Activated CD4-positive, CD25-positive, alpha-beta regulatory T cell (primary cell): ENCODE measurements at places on chromosomes 16 and 17.

DNA sequence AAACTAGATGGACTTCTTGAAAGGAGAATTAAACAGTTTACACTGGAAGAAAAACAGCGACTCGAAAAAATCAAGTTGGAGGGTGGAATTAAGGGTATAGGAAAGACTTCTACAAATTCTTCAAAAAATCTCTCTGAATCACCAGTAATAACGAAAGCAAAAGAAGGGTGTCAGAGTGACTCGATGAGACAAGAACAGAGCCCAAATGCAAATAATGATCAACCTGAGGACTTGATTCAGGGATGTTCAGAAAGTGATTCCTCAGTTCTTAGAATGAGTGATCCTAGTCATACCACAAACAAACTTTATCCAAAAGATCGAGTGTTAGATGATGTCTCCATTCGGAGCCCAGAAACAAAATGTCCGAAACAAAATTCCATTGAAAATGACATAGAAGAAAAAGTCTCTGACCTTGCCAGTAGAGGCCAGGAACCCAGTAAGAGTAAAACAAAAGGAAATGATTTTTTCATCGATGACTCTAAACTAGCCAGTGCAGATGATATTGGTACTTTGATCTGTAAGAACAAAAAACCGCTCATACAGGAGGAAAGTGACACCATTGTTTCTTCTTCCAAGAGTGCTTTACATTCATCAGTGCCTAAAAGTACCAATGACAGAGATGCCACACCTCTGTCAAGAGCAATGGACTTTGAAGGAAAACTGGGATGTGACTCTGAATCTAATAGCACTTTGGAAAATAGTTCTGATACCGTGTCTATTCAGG is 85.0 kb downstream of the C17orf58 start:
- DNase-seq = no peak

DNA sequence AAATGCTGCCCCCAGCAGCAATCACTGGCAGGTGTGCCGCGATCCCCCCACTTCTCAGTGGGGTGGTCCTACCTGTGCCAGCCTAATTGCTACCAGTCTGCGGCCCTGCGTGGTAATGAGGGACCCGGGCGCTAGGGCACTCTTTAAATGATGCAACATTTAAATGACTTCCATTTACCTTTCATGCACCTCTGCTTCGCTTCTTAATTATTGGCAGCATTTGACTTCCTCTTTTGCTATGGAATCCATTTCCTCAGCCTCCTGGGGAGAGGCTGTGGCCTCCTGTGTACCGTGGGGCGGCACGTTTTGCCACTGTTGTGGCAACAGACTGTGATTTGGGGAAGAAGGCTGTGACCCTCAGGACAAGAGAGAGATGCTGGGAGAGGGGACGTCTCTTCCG is 86.1 kb downstream of the RPA1 start:
- DNase-seq = no peak

DNA sequence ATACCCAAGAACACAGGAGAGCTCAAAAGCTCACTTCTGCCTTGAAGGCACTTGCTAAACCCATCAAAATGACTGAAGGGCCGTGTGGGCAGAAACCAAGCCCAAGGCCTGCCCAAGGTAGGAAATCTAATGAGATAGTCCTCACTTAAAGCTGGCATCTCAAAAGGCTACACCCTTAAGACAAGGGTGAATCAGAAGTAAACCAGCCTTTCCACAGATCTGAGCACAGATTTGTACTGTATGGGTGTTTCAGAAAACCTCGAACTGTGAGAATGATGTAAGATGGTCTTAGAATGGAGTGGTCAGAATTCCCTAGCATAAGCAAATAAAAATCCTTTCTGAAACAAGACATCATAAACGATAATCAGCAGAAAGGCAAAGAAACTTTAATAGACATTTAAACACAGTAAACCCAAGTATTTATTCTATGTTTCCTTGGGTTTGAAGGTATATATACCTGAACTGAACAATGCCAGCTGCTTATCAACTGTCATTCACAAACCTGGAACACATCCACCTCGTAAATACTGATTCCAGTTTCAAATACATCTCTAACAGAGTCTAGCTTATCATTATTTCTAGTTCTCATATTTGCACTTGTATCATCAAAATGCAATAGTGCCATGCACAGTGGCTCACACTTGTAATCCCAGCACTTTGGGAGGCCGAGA is 37.8 kb downstream of the GLG1 start:
- DNase-seq = no peak

- DNase-seq = no peak
These were observed 2.5 kb downstream of the VAT1L start for GRCh38 chr16:77790912-77791311.

DNA sequence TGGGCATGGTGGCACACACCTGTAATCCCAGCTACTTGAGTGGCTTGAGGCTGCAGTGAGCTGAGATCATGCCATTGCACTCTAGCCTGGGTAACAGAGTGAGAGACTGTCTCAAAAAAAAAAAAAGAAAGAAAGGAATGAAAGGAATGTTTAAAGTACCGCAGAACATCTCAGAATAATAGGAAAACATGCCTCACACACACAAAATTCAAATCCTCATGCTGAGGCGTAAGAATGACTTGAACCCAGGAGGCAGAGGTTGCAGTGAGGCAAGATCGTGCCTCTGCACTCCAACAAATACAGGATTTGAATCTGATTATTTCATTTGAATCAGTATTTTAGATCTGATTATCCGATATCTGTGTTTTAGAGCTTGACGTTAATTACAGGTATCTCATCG is 21.3 kb upstream of the GAA start:
- no peak for DNase-seq

- DNase-seq = no peak
These were observed 4.5 kb upstream of the TMEM92 start for GRCh38 chr17:50269477-50270434.
